ENCODE measurements at places on chromosomes 2 and 18.

GRCh38 chr18:31248783-31249521 lies 69.0 kb upstream of the DSG1 start:
- no peak for DNase-seq

- no peak for DNase-seq
Measured at GRCh38 chr2:233079953-233080835, 20.1 kb downstream of the INPP5D start.

DNA sequence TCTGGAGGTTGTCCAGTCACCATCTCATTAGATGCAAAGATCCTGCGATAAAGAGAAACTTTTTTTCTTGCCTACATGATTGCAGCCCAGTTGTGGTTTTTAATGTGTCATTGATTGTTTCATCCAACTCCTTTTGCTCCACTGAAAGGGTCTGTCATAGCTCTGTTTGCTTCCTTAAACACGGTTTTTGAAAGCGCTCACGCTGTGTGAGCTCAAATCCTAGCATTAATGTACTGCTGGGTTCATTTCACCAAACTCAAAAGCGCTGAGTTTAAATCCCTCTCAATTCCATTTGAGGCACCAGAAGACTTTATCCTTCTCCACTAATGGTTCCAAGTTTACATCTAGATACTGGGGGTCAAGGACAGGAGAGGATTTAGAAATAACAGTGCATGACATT lies 53.6 kb downstream of the CDK15 start:
- DNase-seq, result no peak

GRCh38 chr2:195038153-195038552 lies 618.9 kb upstream of the SLC39A10 start:
- no peak for DNase-seq

DNA sequence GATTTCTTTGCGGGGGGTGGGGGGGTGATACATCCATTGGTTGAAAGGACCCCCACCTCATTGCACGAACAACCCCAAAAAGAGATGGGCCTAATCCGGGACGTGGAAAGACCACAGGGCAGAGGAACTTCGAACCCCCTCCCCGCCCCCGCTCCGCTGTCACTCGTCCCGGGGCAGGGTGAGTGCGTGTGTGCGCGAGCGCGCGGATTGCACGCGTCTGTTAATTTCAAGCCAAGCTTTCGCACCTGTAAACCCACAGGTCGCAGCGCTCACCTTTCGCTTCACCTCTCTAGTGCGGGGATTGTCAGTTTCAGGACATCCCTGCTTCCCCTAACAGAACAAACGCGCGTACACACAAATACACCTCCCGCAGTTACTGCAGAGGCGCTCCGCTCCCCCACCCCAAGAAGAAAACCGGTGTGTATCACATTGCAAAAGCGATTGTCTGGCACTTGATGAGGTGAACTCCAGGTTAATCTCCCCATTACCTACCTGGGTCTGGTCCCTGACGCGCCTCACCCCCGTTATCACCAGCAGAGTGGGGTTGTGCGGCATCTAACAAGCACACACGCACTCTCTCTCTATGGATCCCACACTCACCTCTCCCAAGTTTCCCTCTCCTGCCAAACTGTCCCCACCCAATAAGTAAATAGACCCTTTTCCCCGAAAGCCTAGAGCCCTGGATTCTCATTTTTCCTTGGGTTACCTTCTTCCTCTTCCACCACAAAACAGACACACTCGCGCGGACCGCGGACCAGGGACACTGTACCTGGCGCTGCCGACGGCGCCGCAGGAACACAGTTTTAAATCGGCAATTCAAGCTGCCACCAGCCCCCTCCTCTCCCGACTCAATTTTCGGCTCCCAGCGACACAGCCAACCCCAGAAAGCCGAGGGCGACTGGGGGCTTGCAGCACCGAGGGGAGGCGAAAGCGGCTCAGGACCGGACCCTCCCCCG lies 1.0 kb downstream of the CYP26B1 start:
- peak; percentile 5 for DNase-seq

DNA sequence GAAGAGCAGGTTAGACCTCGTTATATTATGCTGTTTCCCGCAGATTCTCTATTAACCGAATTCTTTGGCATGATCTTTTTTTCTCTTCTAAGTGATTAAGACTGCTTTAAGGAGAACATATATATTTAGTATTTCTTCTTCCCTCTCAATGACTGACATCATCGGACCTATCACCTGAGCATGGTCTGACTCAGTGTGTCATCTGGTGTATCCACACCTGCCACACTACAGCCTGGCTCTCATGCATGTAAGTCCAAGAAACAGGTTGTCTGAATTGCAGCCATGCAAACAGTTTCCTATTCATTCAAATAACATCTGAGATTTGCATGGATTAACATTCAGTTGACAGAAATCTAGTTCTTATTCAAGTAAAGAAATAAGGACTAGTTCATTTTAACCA lies 55.1 kb upstream of the CWC22 start:
- no peak for DNase-seq

DNA sequence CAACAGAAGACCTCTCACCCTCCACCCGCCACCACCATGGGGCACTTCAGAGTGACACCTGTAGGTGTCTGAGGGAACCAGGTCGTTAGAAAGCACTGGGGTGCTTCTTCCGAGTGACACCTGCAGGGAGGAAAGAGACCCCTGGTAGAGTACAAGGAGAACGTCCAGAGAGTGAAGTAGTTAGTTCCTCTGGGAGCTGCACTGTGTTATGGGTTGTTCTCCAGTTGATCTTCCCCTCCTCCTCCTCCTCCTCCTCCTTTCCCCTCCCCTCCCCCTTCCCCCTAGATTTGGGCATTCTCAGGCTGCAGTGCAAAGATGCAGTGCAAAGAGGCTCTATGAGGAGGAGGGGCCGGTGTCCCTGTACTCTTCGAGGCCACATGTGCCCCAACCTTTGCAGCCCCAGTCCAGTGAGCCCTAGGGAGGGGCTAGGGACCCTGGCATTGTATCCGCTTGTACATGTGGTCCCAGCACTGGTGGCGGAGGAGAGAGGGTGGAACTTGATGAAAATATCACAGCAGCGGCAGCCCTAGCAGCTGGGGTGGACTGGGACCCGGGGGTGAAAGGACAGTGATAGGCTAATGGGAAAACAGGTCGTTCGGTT lies 850 bp downstream of the DNAJB2 start:
- no peak for DNase-seq

GRCh38 chr2:33130054-33130447 lies 183.3 kb downstream of the LTBP1 start:
- DNase-seq, result no peak

- no peak for DNase-seq
Measured at GRCh38 chr2:67502346-67503065, 105.4 kb downstream of the ETAA1 start.

GRCh38 chr2:52500561-52500960 lies 1267.0 kb upstream of the CHAC2 start:
- no peak for DNase-seq

GRCh38 chr18:11019295-11020105 lies 129.9 kb downstream of the PIEZO2 start:
- DNase-seq, result no peak

DNA sequence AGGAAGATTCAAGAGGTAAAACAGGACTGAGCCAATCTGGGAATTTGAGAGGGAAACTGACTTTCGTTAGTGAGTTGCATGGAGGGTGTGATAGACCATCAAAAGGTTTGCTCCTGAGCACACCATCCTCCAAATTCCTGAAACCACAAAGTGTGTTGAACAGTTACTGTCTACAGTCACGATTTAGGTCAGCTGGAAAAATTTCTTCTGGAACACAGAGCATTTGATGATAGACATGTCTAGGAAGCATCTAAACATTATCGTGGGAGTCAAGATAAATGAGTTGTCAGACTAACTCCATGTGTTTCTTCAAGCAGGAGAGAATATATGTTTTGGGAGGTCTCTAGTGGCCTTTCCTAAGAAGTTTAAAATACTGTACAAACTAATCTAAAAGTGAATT lies 449.4 kb upstream of the SLC14A2 start:
- DNase-seq, result no peak

- DNase-seq, result no peak
Measured at GRCh38 chr2:121049131-121049530, 235.9 kb downstream of the TFCP2L1 start.

- DNase-seq, result no peak
Measured at GRCh38 chr18:6220129-6220528, 194.6 kb downstream of the L3MBTL4 start.

GRCh38 chr2:135792401-135793150 lies 44.4 kb downstream of the LCT start:
- DNase-seq, result no peak

- no peak for DNase-seq
Measured at GRCh38 chr2:11156396-11157075, 1.3 kb downstream of the SLC66A3 start.

DNA sequence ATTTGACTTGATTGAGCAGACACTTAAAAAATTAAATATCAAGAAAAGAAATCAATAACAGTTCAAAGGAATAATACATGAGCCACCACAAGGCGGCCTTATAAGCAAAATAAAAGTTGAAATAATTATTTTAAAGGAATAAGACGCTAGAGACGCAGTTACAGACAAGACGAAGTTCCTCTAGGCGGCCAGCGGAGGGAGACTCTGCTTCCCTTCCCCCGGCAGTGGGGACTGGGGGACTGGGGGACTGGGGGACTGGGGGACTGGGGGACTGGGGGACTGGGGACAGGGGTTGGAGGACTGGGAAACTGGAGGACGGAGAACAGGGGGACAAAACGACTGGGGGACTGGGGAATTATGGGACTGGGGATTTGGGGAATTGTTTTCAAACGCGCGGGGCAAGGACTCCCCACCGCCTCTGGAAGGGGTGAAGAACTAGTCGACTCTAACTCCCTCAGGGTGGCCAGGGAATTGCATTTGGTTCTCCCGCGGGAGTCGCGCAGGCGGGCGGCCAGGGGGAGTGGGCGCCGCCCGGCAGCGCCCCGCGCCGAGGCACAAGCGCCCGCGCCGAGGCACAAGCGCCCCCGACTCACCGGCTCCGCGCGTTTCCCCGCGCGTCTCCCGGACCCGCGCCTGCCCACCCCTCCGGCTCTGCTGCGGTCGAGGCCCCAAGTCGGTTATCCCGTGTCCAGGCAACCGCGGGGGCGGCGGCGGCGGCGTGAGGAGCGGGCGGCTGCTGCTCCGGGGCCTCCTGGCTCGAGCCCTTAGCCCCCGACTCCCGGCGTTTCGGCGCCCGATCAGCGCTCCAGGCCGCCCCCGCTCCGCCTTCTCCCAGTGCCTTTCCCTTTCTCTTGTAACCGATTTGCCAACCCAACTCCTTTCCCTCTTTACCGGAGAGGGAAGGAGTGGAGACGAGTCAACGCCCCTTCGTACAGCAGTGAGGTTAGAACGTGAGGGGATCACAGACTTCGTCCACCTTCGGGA lies at the start of gene CCDC178:
CCDC178 (minus strand) TSS at position 662 of the 984 bp plus-strand sequence. CDS start 28,633 bp downstream, outside the sequence.
- no peak for DNase-seq

- no peak for DNase-seq
Measured at GRCh38 chr2:238925816-238926521, 78.1 kb downstream of the TWIST2 start.

DNA sequence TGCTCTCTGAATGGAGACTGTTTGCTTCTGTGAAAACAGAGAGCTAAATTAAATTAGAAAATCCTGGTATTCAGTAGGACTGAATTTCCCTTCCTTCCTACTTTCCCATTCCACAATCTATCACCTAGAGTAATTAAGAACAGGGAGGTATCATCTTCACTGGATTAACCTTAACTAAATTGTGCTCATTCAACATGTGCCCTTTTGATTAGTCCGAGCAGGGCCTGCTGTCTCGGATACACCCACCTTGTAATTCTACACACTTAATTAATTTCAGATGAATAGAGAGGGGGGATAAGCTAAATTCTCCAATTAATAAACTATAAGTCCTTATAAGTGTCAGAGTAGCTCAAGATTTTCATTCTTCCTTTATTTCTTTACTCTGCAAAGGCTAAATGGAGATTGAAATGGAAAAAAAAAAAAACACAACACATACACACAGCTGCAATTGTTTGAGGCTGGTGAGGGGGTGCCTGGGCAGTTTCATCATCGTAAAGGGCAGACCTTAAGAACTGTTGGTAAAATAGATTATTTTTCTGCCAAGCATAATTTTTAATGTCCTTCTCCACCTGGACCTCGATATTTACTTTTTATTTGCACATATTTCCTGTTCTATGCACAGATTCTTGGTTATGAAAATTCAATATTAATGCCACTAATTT lies 157.1 kb upstream of the SIX2 start:
- DNase-seq, result no peak

GRCh38 chr2:13596233-13596632 lies 879.5 kb downstream of the TRIB2 start:
- no peak for DNase-seq

- no peak for DNase-seq
Measured at GRCh38 chr2:167333245-167333644, 445.0 kb downstream of the XIRP2 start.

GRCh38 chr2:101032084-101032776 lies 30.1 kb downstream of the RPL31 start:
- no peak for DNase-seq

DNA sequence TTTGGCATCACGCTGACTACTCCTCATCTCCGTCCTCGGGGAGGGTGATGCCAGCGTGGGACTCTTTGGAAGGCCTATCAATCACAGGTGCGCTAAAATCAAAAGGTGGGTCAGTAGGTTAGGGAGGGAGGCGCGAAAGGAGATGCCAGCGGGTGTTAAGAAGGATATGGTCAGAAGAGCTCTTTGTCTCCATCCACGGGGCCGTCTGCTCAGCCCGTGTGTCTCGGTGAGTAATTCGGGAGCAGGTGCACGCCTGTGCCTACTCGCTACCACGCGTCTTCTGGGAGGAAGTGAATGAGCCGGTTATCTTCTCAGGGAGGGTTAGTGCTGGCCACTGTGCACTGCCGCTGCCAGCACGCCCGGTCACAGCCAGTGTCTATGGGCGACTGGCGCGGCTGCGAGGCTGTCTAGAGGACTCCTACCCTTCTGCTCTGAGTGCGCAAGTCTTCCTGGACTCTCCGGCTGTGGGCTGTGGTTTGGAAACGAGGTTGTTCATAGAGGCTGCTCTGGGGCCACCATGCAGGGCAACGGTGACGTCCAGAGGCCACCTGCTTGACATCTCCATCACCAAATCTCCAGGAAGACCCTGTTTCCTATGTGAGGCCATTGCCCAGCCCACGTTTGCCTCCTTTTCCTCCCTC lies 153.4 kb downstream of the MBP start:
- no peak for DNase-seq

DNA sequence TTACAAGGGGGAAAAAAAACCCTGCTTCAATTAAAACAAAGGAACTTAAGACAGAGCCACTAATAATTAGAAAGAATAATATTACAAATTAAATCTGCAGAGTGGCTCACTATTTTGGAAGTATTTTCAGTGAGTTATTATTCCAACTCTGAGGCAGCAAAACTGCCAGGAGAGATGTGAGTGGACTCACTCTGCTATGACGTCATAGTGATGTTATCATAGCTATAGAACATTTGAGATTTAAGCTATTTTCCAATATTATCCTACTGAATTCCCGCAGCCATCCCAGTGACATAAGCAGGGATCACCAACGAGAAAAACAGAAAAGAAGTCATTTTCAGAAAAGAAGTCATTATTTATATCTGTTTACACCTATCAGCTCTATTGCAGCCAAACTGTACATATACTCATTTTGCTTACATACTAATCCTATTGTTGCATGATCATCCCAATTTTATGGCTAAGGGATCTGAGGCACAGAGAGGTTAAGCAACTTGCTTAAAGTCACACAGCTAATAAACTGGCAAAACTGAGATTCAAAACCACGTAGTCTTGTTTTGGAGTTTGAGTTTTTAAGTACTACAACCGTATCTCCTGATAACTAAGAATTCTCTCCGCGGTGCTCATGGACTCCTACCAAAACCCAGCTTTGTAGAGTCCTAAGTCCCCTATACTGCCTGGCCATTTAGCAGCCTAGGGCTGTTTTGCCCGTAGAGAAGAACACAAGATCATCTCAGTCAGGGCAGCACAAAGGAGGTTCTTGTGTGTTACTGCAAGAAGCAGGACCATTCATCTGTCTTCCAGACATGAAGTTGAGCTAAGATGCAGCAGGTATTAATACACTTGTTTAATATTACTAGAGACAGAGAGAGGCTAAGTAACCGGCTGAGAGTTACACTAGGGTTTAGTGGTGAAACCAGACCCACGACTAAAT lies 299.8 kb downstream of the TCF4 start:
- no peak for DNase-seq

Data from activated CD4-positive, alpha-beta T cell treated with anti-CD3 and anti-CD28 coated beads for 1 hour (primary cell).